ENCODE measurements at places on chromosomes 5 and 9.

GRCh38 chr9:126154182-126154827 lies 172.3 kb upstream of the MVB12B start:
- H3K36me3 ChIP-seq = no peaks in the 10 kb centered on the region
- no peaks in the 10 kb centered on the region for H3K4me1 ChIP-seq
- H3K27me3 ChIP-seq = peaks cover 61% of the 10 kb centered on the region
- DNase-seq = no peak
- no peak overlapping the region for H3K27ac ChIP-seq

DNA sequence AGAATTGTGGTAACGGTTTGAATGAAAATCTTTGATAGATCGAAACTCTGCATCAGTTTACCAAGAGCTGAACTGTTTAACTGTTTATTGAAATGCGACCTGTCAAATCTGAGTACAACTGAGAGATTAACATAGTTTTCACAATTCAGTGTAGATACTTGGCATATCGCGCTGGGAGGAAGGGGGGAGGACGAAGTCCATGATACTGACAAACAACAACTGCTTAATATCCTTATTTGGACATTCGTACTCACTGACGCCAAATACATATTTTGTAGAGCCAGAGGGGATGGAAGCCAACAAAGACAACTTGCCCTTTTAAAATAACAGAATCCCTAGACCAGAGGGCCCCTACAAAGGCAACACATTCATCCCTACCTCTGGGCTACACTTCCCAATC lies 93.2 kb downstream of the GLIS3 start:
- H3K36me3 ChIP-seq = no peaks in the 10 kb centered on the region
- no peaks in the 10 kb centered on the region for H3K27me3 ChIP-seq
- no peak for DNase-seq
- no peaks in the 10 kb centered on the region for H3K4me1 ChIP-seq
- no peak overlapping the region for H3K4me3 ChIP-seq
- H3K27ac ChIP-seq = no peak overlapping the region

GRCh38 chr5:133779828-133780475 lies 167.6 kb upstream of the FSTL4 start:
- H3K36me3 ChIP-seq = no peaks in the 10 kb centered on the region
- H3K27me3 ChIP-seq = no peaks in the 10 kb centered on the region
- no peak overlapping the region for H3K27ac ChIP-seq
- H3K4me1 ChIP-seq = no peaks in the 10 kb centered on the region
- H3K4me3 ChIP-seq = no peak overlapping the region

DNA sequence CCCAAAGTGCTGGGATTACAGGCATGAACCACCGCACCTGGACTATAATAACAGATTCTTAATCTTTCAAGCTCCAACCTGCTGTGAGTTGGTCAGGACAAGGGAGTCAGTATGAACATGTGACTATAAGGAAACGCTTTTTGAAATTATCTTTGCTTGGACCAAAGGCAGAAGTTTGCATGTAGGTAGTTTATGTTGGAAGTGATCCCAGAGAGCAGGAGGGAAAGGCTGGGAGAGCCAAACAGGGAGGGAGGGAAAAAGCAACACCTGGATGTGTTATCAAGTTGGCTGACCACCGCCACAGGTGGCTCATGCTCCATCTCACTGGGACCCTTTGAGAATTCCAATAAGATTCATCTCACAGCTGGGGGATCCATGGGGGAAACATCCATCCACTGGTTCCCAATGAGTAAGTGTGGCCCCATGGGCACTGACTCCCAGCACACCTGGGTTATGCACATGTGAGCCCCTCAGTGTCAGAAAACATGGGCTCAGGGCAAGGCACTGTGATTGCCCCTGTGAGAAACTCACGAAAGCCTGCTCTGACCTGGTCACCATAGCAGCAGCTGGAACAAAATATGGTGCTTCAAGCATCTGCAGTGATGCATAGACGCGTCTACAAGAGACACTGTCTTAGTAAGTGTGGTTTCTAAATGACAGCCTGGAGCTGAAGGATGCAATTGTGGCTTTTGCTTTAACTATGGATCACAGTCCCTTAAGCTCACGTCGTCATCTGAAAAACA lies 62.1 kb downstream of the ARSB start:
- no peak overlapping the region for H3K27ac ChIP-seq
- no peaks in the 10 kb centered on the region for H3K27me3 ChIP-seq
- H3K4me1 ChIP-seq = no peaks in the 10 kb centered on the region
- no peaks in the 10 kb centered on the region for H3K36me3 ChIP-seq

GRCh38 chr9:131530546-131530919 lies 530 bp downstream of the UCK1 start:
- peak; percentile 21 for DNase-seq
- peak overlapping the region; percentile 73 for H3K4me3 ChIP-seq
- H3K27ac ChIP-seq = no peak overlapping the region
- H3K4me1 ChIP-seq = no peaks in the 10 kb centered on the region

DNA sequence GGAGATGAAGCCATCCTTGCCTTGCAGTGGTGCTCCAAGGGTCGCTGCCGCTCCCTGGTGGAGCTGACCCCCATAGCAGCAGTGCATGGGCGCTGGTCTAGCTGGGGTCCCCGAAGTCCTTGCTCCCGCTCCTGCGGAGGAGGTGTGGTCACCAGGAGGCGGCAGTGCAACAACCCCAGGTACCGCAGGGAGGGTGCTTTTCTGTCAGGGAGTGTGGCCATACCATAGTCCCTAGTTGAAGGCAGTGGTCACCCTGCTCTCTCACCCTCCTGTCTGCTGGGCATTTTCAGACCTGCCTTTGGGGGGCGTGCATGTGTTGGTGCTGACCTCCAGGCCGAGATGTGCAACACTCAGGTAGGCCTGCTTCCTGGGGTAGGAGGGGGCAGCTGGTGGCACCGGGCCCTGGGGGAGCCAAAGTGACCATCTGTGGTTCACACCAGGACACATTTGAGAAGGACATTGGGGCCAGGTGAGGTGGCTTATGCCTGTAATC lies 11.2 kb downstream of the ADAMTS13 start:
- no peak overlapping the region for H3K4me3 ChIP-seq
- no peak overlapping the region for H3K27ac ChIP-seq
- H3K4me1 ChIP-seq = no peaks in the 10 kb centered on the region
- H3K36me3 ChIP-seq = no peaks in the 10 kb centered on the region
- no peak for DNase-seq

- H3K27me3 ChIP-seq = no peaks in the 10 kb centered on the region
- no peaks in the 10 kb centered on the region for H3K4me1 ChIP-seq
- no peaks in the 10 kb centered on the region for H3K36me3 ChIP-seq
- no peak overlapping the region for H3K27ac ChIP-seq
- no peak for DNase-seq
- H3K4me3 ChIP-seq = no peak overlapping the region
Observed at GRCh38 chr9:27088981-27089380, 20.0 kb upstream of the TEK start.

DNA sequence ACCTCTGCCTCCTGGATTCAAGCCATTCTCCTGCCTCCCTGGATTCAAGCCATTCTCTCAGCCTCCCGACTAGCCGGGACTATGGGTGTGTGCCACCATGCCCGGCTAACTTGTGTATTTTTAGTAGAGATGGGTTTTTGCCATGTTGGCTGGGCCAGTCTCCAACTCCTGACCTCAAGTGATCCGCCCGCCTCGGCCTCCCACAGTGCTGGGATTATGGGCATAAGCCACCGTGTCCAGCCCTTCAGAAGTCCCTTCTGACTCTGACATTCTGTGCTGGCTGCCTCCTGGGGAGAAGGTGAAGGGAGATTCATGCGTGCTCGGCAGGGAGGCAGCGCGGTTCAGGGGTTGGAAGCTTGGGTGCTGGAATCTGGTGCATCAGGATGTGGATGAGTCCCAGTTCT lies 28.8 kb downstream of the PRRX2 start:
- peaks cover 25% of the 10 kb centered on the region for H3K27me3 ChIP-seq
- H3K4me3 ChIP-seq = no peak overlapping the region
- H3K27ac ChIP-seq = no peak overlapping the region
- H3K36me3 ChIP-seq = no peaks in the 10 kb centered on the region
- H3K4me1 ChIP-seq = no peaks in the 10 kb centered on the region
- peak; percentile 18 for DNase-seq

- no peak overlapping the region for H3K27ac ChIP-seq
- no peaks in the 10 kb centered on the region for H3K4me1 ChIP-seq
- H3K36me3 ChIP-seq = no peaks in the 10 kb centered on the region
- no peak for DNase-seq
Observed at GRCh38 chr5:543755-544674, 19.8 kb upstream of the SLC9A3 start.

DNA sequence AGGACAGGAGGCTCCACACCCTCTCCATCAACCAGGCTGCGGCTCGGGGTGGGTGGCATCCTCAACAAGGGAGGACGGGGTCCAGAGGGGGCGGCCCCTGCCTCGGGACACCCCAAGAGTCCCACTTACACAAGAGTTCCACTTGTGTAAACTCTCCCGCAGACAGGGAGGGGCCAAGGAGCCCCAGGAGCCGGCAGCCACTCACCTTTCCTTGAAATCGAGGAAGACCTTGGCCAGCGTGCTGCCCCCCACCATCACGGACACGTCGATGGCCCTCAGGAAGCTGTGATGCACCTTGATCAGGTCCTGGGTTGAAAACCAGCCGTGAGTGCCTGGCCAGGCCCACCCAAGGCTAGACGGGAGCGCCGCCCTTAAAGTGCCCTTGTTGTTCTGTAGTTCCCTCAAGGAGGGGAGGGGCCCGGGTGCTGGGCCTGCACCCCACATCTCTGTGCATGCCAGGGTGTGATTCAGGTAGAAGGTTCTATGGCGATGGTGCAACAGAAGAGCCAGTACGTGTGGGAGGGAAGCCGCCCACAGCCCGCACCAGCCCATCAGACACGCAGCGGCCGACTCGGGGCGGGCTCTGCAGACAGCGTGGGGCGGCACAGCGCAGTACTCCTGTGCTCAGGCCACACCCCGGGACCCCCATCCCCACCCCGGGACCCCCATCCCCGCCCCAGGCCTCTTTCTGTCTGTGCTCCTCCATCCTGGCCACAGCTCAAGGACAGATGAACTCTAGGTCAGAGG lies 67.9 kb upstream of the SARDH start:
- H3K4me3 ChIP-seq = no peak overlapping the region
- H3K4me1 ChIP-seq = no peaks in the 10 kb centered on the region
- no peak for DNase-seq
- peaks cover 15% of the 10 kb centered on the region for H3K36me3 ChIP-seq

DNA sequence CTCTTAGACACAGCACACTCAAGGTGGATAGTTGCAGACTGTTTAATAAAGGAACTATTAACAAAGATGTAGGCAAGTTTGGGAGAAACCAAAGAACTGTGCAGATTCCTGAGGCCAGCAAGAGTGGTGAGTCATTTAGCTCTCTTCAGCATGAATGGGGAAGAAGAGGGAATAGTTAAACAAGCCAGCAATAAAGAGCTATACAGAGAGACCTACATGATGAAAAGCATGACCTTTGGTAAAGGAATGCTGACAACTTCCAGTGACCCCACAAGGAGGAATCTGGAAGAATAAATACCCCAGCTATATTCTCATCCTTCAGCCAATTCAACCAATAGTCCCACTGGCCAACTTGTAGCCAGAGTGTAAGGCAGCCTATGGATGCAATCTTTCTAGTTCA lies 706.0 kb upstream of the GRAMD2B start:
- no peaks in the 10 kb centered on the region for H3K27me3 ChIP-seq
- peak; percentile 20 for DNase-seq
- H3K4me1 ChIP-seq = peaks cover 6% of the 10 kb centered on the region
- no peak overlapping the region for H3K4me3 ChIP-seq
- no peaks in the 10 kb centered on the region for H3K36me3 ChIP-seq
- peak overlapping the region; percentile 7 for H3K27ac ChIP-seq

DNA sequence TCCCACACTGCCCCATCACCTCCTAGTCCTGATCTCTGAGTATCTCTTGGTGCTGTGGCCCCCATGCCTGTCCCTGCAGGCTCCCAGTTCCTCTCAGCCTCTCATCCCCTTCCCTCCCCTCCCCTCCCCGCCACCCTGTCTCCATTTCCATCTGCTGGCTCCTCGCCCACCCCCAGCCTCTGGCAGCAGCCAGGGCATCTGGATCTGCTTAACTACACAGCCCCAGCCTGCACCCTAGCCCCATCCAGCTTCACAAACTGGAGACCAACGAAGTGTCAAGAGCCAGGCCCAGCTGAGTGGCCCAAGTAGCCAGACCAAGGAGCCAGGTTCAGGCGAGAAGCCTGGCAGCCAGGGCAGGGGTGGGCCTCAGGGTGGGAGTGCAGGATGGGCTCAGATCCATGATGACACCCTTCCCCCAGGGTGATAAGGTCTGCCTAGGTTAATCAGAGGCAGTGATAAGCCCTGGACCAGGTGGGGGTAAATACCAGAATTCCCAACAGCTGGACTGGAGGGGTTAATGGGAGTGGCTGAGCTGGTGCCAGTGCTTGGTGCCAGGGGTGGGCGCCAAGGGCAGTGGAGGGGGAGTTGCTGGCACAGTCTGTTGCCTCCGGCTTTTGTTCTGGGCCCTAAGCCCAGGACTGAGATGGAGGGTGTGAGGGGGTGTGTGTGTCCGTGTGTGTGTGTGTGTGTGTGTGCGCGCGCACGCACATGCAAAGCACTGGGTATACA lies 2.5 kb downstream of the IL11RA start:
- peaks cover 25% of the 10 kb centered on the region for H3K4me1 ChIP-seq
- H3K27ac ChIP-seq = no peak overlapping the region
- H3K36me3 ChIP-seq = peaks cover 7% of the 10 kb centered on the region
- H3K4me3 ChIP-seq = no peak overlapping the region
- DNase-seq = no peak
- no peaks in the 10 kb centered on the region for H3K27me3 ChIP-seq

GRCh38 chr5:164869325-164869724 lies 1363.9 kb downstream of the MAT2B start:
- H3K36me3 ChIP-seq = no peaks in the 10 kb centered on the region
- H3K27ac ChIP-seq = no peak overlapping the region
- H3K27me3 ChIP-seq = no peaks in the 10 kb centered on the region
- H3K4me1 ChIP-seq = no peaks in the 10 kb centered on the region
- no peak for DNase-seq
- no peak overlapping the region for H3K4me3 ChIP-seq

DNA sequence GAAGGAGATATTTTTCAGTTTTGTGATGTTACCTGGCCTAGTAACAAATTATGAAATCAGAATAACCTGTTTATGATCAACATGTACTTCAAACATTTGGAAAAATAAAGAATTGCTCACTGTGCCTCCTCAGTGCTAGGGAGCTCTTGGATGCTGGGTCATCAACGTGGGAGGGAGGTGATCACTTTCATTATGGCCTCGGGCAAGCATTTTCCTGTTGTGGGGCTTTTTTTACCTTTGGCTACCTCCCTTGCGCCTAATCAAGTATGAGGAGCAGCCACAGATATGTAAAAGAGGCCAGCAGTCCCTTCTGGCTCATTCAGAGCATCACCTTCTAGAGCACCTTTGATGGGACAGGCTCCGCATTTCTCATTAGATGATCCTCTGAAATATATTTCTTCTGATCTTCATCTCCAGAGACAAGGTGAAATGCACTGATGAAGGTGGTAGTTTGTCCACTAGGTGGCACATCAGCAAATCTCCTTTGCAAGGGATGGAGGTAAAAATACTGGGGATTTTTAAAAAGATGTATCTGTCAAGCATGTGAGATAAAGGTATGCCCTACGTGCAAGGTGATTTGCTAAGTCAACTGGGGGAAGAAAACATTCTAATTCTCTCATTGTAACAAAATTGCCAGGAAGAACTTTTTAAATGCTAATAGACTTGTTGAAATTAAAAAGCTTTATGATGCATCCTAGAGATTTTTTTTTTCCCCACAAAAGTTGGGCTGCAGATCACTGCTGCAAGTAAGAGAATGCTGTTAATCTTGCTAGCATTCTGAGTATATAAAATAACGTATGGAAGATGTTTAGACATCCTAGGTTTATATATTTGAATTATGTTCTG lies 218.2 kb downstream of the MAST4 start:
- no peaks in the 10 kb centered on the region for H3K27me3 ChIP-seq
- peaks cover 6% of the 10 kb centered on the region for H3K4me1 ChIP-seq
- DNase-seq = peak; percentile 69
- H3K36me3 ChIP-seq = no peaks in the 10 kb centered on the region
- no peak overlapping the region for H3K4me3 ChIP-seq
- no peak overlapping the region for H3K27ac ChIP-seq

GRCh38 chr5:8905021-8905420 lies 640.9 kb downstream of the SEMA5A start:
- peaks cover 6% of the 10 kb centered on the region for H3K36me3 ChIP-seq
- peak; percentile 88 for DNase-seq
- H3K4me3 ChIP-seq = no peak overlapping the region
- H3K4me1 ChIP-seq = peaks cover 37% of the 10 kb centered on the region
- no peaks in the 10 kb centered on the region for H3K27me3 ChIP-seq

Data from MCF 10A (cell line).